ENCODE measurements at places on chromosomes 2 and 18.
A peak's percentile ranks its signal among the peaks of the same experiment; 100 is the strongest.

- ATAC-seq, result no peak
These were observed 4.2 kb upstream of the WDFY1 start for GRCh38 chr2:223949241-223949840.

- no peak for ATAC-seq
These were observed 233.4 kb downstream of the NDUFA10 start for GRCh38 chr2:239791526-239792404.

DNA sequence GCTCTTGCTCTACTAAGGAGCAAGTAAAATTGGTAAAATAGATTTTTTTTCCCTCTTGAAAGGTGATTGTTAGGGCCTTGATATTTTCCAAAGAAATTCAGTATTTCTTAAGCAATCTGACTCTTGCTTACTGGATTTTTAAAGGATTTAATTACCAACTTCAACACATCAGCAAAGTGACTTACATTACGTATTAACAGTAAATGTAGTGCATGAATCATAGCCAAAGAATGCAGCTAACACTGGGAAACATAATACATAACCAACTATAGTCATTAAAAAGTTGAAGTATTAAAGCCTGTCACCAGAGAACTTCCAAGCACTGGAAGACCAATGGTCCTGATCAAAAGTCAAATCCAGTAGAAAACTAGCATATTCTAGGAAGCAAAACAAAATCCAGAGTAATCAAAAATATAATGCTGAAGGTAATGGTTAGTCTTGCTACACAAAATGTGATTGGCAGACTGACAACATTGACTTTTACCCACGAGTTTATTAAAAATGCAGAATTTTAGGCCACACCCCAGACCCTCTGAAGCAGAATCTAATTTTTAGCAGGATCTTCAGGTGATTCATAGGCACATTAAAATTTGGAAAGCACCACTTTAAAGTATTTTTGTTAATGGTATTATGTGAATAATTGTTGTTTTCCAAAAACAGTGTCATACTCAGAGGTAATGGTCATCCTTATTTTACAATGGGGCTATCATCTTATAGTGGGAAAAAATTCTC lies 31.8 kb upstream of the CAVIN2 start:
- ATAC-seq, result peak; percentile 51

DNA sequence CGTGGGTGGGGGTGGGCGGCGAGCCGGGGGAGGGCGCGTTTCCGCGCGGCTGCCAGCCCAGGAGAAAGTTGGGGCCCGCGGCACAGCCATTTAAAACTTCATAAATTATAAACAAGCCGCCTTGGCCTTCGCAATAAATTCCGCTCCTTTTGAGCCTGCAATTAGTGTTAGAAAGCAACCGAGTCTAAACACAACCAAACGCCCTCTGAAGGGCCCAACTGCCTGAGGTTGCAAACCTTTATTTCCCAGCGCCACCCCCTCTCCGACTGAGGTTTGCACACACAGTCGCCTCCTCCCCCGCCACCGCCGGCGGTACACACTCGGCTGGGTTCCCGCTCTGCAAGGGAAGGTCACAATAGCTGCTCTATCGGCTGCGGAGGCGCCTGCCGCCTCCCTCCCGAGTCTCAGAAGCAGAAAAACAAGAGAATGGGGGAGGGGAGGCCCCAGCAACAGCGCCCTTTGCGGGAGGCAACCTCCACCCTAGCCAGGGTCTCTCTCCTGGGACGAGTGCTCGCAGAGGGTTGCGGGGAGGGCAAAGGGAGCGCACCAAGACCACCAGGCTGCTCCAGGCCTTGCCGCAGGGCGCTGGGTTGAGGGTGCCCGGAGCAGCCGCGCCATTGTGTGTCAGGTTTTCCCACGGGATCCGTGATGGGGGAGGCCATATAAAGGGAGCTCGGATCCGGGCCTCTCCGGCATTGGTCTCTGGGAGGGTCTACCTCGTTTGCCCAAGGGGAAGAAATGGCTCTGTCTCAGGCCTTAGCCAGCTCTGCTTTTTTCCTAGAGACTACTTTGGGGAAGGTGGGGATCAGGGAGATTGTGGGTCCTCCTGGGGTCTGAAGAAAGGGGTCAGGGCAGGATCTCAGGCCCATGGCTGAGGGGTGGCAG lies 13.4 kb upstream of the HOXD1 start:
- ATAC-seq, result no peak

- ATAC-seq, result no peak
These were observed 54.5 kb upstream of the NPAS2 start for GRCh38 chr2:100765481-100765880.

DNA sequence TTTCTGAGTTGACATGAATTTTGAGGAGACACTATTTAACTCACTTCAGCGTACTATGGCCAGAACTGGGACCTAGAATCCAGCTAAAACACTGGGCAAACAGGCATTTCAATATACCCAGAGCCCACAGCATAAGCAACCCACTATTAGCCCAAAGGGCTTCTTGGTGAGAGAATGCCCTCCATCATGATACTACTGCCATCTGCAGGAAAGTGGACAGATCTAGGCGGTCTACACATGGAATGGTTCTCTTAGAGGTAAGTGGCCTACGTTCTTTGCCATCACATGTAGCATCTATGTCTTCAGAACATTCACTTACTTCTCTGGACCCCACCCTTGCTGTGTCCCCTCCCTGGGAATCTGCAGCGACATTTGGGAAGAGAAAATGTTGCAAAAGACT lies 181.3 kb upstream of the LINC00305 start:
- ATAC-seq, result no peak

DNA sequence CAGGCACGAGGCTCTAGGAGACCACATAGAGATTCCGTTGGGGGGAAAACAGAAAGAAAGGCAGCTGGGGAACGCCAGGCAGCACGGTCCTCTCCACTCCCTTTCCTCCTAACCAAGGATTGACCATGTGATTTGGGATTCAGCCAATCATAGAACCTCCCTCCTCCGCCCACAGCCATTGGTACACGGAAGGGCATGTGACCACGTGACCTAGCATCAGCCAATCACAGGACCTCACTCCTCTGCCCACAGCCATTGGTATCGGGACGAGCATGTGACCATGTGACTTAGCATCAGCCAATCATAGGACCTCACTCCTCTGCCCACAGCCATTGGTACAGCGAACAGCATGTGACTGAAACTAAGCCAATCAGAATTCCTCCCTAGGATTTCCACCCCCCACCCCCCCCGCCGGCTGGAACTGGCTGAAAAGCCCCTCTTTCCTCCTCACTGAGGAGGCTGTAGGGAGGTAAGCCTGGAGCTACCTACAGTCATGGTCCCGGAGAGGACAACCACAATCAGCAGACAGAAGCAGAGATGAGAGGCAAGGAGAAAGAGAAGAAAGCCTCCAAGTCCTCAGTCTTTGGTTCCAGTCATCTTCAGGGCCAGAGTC lies 7.6 kb downstream of the SERPINE2 start:
- no peak for ATAC-seq
